ENCODE measurements at places on chromosomes 12 and 14.
A peak's percentile ranks its signal among the peaks of the same experiment; 100 is the strongest.

GRCh38 chr12:70366581-70367257 lies 629 bp downstream of the KCNMB4 start:
- DNase-seq, result peak; percentile 39

DNA sequence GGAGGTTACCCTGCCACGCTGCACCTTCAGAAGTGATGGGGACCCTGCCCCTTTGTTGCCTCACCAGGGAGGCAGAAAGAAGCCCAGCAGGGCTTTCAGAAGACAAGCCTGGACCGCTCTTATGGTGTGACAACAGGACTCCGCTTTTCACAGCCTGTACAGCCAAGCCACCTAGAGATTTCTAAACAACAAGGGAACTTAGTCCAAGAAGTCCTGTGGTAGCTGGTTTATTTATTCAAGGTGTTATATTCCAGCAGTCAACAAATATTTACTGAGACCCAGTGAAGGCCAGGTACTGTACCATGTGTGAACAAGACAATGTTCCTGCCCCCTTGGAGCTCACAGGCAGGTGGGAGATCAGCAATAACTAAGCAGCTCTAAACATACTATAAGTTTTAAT lies 4.0 kb upstream of the TMEM229B start:
- DNase-seq, result no peak

GRCh38 chr12:96045566-96045965 lies 10.2 kb upstream of the LTA4H start:
- DNase-seq, result no peak

GRCh38 chr14:104267895-104268294 lies 129.5 kb downstream of the KIF26A start:
- DNase-seq, result no peak

DNA sequence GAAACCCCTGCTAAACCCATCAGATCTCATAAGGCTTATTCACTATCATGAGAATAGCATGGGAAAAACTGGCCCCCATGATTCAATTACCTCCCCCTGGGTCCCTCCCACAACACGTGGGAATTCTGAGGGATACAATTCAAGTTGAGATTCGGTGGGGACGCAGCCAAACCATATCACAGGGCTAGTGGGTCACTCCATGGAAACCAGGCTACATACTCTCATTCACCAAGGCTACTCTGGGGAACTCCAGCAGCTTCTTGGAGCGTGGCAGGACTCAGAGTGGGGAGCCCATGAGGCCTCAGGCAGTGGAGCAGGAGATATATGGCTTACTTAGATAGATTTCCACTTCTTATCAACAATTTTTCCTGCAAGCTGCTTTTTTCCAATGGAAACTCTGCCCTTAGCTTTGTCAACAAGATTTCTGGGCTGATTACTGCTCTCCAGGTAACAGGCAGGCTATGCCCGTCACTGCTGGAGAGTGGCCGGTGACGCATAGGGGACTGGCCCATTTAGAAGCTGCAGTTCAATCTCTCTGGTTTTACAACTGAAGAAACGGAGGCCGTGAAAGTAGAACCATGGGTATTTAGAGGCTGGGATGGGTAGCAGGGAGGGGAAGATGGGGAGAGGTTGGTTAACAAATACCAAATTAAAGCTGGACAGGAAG lies 16.5 kb downstream of the VDR start:
- DNase-seq, result no peak

GRCh38 chr12:130879781-130880389 lies 8.0 kb downstream of the RAN start:
- no peak for DNase-seq

DNA sequence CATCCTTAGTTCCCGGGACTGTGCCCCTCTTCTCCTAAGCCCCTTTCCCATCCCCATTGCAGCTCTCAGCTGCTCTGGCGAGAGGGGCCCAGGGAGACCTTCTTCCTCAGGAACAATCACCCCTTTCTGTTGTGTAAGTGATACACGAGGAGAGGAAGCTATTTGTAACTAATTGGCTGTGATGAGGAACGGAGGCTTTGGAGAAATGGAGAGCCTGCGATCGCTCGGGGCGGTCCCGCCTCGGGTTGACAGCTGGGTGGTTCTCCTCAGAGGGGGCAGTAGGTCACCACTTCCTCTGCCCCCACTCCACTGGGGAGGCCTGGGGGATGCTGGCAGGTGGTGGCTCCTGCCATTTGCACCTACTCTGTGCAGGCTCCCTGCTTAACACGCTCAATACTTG lies 6.6 kb upstream of the PGF start:
- DNase-seq, result no peak

DNA sequence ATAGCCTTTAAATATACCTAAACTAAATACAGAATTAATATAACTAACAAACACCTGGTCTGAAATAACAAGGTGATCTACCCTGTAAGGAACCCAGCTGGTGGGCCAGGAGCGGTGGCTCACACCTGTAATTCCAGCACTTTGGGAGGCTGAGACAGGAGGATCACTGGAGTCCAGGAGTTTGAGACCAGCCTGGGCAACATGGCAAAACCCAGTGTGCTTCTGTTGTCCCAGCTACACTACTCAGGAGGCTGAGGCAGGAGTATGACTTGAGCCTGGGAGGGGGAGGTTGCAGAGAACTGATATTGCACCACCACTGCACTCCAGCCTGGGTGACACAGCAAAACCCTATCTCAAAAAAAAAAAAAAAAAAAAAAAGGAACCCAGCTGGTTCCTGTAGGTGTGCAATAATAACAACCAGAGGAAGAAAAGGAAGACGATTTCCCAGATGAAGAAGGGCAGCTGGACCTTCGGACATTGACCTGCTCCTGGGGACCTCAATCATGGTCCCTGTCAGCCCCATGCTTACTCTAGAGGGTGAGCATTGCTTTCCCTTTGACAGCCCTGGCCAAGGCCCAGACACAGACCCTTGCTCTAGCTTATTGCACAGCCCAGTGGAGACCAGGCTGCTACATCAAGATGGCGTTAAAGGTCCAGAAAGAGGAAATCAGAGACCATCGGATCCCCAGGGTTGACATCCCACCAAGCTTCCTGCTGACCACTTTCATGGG lies 5.4 kb downstream of the FOS start:
- DNase-seq, result no peak

GRCh38 chr14:48247977-48248376 lies 572.6 kb upstream of the MDGA2 start:
- DNase-seq, result no peak

DNA sequence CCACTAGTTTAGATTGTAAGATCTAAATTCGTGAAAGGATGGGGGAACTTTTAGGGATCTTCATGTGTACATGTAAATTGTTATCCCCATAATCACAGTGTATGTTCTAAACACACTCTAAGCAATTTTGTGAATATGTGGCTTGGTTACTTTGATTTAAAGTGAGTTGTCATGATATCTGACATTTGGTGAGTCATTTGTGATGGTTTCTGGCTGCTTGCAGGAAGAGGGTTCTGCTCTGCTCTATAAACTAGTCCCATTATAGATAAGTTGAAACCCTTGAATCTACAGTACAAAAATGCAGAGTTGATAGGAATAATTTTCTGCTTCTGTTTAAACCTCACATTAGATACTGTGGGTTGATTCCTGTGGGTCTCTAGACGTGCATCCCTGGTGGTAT lies 14.8 kb downstream of the GUCY2C start:
- no peak for DNase-seq

DNA sequence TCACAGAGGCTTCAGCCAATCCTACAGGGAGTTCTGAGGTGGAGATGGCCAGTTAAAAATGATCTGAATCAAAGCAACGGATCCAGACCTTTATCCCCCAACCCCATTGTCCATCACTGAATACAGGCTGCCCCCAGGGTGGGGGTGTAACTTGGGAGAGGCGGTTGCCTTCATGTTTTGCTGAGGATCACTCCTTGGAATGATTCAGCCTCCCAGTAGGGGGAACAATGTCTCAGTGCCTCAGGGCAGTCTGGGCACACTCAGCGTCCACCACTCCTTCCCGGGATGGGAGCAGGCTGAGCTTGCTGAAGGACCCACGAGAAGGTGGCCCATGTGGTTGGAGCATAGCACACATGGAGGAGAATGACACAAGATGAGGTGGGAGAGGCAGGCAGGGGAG lies 60.2 kb downstream of the RFX4 start:
- DNase-seq, result no peak

DNA sequence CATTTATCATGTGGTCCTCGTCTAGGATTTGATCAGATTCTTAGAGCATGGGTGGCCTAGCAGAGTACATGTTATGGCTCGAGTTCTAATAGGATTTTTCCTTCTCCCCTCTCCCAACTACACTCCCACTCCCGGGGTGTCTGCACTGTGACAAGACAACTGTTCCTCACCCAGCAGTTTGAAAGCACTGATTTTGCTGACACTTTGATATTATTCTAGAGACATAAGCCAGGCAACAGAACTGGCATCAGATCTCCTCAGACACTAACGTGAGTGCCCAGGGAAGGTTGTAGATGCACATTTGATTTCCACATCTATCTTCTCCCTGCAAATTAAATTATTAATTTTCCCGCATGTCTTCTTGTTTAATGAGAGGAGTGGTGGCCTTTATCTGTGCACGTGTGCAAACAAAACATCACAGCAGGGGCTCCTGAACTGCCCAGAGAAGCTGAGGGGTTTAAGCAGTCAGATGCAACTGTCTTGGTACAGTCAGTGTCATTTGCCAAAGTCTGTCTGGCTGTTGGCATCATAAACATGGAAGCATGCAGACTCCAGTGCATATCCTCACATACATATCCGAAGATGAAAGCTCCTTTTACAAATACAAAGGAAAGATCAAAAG lies 491.8 kb downstream of the NPAS3 start:
- no peak for DNase-seq

- no peak for DNase-seq
Observed at GRCh38 chr12:52629281-52630007, 11.1 kb upstream of the KRT73 start.

- DNase-seq, result no peak
Observed at GRCh38 chr12:8018666-8019581, 13.6 kb upstream of the FOXJ2 start.

DNA sequence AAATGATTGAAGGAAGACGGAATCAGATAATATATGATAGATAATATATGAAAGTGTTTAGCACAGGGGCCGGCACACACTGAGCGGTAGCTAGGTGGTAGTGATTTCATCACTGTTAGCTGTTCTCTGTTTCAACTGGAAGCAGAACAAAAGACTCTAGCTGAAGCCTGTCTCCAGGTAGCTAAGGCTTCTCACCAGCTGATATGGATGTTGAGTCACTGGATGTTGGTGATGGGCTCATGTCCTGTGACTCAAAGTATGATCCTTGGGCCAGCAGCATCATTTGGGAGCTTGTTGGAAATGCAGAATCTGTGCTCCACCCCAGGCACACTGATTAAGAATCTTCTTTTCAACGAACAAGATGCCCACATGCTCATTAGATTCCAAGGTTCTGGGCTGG lies 21.7 kb upstream of the KCNA5 start:
- no peak for DNase-seq

- peak; percentile 17 for DNase-seq
Observed at GRCh38 chr14:37864861-37865718, 269.7 kb downstream of the TTC6 start.

DNA sequence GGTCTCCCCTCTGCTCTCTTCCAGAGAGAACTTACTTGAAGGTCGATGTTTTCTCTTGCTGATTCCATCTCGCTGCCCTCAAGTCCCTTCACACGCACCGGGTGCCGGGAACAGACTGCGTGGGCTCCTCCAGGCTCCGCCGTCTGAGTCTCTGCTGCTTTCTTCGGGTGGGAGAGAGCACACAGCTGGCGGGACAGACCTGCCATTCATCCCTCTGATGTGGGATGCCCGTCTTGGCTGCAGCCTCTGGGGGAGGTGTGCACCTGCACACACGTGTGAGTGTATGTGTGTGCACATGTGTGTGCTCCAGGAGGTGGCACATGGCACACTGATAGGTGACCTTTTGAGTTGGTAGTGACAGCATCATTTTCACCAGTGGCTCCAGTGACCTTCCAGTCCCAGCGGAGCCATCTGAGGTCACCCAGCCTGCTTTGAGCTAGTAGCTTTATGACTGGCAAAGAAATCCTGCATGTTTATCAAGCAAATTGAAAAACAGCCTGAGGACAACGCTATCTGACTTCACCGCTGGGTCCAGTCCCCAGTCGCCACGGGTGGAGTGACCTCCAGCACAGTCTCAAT lies at the start of gene NINJ2:
NINJ2 (minus strand) TSS at position 153 of the 579 bp plus-strand sequence; CDS start at position 68, 85 bp downstream.
- no peak for DNase-seq

- DNase-seq, result no peak
Observed at GRCh38 chr12:72272731-72273498, 745 bp downstream of the TRHDE start.

DNA sequence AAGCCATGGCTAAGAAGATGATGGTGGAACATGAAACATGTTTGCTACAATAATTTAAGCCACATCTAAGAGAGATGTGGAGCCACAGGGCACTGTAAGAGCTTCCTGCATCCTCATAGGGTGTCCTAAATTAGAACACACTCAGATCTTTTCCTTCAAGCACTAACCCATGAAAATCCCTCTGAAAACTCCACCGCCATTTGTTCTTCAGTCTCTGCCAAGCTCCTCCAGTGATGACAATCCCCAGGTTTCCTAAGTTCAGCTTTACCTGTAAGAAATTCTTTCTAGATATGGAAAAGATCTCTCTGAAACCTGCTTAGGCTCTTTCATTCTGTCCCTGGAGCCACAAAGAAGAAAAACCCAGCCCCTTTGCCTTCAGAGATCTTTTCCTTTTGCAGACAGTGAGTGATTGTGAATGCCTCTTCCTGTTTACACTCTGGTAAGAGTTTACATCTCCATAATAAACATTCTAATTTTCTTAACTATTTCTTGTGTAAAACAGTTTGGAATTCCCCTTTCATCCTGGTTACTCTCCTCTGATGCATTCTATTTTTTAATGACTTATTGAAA lies 907.2 kb downstream of the VRK1 start:
- DNase-seq, result no peak

- DNase-seq, result no peak
Observed at GRCh38 chr12:130661486-130662255, 54.4 kb downstream of the RIMBP2 start.

DNA sequence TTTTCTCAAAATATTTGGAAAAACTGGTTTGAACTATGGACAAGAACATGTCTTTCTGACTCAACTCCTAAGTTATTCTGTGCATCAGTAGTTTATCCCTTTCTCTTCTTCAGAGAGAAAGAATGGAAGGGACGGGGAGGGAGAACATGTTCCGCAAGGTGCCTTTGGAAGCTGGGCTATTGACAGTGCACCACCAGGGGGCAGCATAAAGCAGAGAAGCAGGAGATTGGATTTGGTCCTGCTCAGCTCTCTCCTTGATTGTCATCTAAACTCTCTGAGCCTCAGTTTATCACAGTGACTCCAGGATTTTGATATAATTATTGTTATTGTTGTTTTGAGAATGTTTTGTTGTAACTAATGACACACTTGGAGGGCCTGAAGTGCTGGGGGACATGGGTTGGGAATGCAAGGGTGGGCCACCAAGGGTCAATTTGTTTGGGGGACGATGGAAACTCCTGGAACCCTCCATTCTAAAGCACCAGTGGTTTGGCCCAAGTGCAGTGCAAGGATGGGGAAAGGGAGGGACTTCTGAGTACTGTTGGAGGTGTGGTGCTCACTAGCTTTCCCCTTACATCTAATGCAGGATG lies 45.3 kb upstream of the ANO6 start:
- DNase-seq, result no peak

- no peak for DNase-seq
Observed at GRCh38 chr14:101815994-101816393, 54.5 kb downstream of the PPP2R5C start.
